ENCODE measurements at places on chromosomes 7 and 10.

- no peak for DNase-seq
These were observed 1454.8 kb upstream of the LRRTM3 start for GRCh38 chr10:65470986-65471385.

DNA sequence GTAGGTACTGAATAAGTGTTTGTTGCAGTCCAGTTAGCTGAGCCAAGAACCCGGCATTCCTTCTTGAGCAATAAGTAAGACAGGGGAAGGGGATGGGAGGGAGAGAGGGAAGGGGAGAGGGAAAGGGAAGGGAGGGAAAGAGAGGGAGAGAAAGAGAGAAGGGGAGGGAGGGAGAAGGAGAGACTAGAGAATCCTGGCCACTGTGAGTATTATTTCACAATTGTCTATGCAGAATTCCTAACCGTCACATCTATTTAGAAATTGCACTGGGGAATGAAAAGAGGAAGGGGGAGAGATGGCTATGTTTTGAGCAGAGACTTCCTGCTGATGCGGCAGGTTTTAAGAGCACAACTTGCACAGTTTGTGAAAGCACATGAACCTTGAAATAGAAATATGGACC, 251.4 kb upstream of the ZMIZ1 start:
- DNase-seq = no peak

- no peak for DNase-seq
These were observed 180.3 kb upstream of the HDAC9 start for GRCh38 chr7:18315241-18315640.

DNA sequence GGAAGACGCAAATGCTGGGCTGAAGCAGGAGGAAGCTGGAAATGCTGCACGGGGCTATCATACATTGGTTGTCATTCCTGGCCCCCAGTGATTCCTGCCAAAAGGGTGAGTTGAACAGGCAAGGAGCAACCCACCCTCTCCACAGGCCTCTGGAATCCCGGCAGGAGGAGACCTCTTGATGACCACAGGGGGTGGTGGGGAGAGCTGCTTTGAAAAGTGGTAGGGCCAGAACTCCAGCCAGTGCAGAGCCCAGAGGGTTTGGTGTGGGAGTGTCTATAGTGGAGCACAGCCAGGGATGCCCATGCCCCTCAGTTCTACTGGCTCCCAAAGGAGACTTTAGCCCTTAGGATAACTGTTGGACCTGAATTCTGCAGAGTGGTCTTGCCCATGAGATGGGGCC, 89.2 kb downstream of the SAMD9 start:
- no peak for DNase-seq

GRCh38 chr7:50591480-50592438, 26.6 kb upstream of the DDC start:
- no peak for DNase-seq

DNA sequence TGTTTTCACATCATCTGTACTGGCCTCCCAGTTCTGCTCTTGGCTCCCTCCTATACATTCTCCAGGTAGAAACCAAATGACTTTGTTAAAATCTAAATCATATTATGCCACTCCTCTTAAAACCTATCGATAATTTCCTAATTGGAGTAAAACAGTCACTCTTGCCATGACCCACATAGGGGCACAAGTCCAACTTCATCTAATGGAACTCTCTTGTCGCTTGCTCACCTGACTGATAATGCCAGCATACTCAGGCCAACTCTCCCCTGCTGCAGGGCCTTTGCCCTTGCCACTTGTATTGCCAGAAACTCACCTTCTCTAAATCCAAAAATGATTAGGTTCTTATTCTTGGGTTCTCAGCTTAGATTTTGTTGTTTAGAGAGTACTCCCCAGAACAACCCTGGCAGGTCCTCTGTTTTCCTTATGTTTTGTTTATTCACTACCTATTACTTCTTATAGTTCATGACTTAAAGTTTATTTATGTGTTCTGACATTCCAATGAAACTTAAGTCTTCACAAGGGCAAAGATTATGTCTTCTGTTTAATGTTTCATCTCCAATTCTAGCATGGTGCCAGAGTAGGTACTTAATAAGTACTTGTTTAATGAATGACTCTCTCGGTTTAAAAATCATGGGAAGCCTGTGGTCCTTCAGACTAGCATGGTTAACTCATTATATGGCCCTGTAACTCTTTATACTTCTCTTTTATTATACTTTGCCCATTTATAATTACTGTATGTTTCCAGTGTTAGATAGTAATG, 345.9 kb upstream of the SMIM30 start:
- no peak for DNase-seq

- DNase-seq = no peak
These were observed 31.1 kb upstream of the LYZL1 start for GRCh38 chr10:29257784-29258135.

GRCh38 chr7:150997075-150997511, 6.3 kb downstream of the NOS3 start:
- DNase-seq = no peak

DNA sequence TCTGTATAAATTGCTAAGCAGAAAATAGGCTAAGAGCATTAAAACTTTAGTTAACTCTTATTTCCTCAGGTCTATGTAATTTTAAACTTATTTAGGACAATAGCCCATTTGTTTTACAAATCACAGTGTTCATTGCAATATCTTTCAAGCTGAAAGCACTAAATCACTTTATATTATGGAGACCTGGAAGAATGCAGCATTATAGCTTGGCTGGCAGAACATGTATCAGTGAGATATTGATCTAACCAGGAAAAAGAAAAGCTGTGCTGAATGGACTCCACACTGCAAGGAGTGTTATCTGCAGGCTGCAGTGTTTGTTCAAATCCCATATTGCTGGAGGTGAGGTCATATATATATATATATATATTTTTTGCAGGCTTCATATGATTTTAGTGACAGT, 517.5 kb downstream of the NRG3 start:
- no peak for DNase-seq

- DNase-seq = peak; percentile 68
These were observed 224.3 kb upstream of the IGFBP3 start for GRCh38 chr7:46145412-46145811.

DNA sequence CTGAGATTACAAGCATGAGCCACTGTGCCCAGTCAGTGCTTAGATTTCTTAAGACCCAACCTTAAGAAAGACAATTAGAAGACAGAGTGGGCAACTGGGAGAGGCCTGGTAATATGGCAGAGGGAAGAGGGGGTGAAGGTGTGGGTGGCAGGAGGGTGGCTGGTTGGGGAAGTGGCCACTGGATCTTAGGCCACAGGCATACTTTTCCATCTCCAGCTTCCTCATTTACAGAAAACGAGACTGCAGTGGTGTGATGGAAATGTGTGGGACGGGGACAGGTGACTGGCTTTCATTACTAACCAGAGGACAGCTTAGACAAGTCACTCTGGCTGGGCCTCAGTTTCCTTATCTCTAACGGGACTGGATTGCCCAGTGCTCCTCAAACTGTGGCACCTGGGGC, 1.0 kb upstream of the FFAR4 start:
- DNase-seq = no peak

GRCh38 chr7:116988363-116988989, 35.2 kb downstream of the ST7 start:
- no peak for DNase-seq

GRCh38 chr7:138720286-138720685, 19.1 kb upstream of the SVOPL start:
- DNase-seq = no peak

GRCh38 chr10:63563623-63564022, 42.4 kb downstream of the REEP3 start:
- no peak for DNase-seq

DNA sequence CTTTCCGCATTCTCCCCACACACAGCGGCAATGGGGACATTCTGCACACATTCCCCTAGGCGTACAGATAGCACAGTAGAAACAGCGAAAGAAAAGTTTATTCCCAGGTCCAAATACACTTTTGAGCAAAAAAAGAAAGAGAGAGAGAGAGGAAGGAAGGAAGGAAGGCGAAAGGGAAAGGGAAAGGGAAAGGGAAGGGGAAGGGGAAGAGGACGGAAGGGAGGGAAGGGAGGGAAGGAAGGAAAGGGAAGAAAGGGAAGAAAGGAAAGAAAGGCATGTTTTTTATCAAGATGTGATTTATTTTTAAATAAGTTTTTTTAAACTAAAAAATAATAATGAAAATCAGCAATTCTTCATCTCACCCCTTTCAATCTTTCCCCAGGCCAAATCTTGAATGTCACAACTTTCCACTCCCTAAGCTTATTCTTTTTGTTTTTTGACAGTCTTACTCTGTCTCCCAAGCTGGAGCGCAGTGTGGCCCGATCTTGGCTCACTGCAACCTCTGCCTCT, 281.7 kb downstream of the SKIDA1 start:
- DNase-seq = no peak

GRCh38 chr7:156642306-156643045, 1.9 kb downstream of the RNF32 start:
- DNase-seq = no peak

- no peak for DNase-seq
These were observed 17.1 kb downstream of the GRID1 start for GRCh38 chr10:86349474-86349873.

DNA sequence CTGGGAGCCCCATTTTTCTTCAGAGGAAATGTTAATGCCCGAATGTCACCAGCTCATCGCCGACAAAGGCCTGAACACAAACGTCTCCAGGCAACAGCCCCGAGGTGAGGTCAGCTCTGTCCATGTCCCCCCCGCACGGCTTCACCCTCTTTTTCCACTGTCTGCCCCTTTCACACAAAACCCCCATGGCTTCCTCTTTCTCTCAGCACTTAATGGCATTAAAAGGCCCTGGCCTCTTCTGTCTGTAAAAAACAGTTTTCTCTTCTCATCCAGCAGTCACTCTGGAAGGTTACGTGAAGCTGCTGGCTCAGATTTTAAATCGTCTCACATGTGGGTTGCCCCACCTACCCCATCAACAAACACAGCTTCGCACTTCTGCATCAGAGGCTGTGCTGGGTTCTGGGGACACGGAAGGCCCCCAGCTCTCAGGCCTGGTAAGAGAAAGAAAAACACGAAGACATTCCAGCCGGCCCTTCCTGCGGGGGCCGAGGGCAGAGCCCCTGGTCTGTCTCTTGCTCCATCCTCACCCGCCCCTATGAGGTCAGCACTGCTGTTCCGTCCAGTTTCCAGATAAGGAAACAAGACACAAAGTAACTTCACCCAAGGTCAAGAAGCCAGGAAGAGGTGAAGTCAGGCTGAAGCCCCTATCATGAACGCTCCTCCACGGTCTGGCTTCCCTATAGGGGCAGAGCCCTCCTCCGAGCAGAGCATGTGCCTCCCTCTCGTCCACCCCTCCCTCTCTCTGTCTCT, 91.1 kb upstream of the PDGFA start:
- DNase-seq = peak; percentile 83

- no peak for DNase-seq
These were observed 568 bp downstream of the PRSS2 start for GRCh38 chr7:142771353-142771723.

DNA sequence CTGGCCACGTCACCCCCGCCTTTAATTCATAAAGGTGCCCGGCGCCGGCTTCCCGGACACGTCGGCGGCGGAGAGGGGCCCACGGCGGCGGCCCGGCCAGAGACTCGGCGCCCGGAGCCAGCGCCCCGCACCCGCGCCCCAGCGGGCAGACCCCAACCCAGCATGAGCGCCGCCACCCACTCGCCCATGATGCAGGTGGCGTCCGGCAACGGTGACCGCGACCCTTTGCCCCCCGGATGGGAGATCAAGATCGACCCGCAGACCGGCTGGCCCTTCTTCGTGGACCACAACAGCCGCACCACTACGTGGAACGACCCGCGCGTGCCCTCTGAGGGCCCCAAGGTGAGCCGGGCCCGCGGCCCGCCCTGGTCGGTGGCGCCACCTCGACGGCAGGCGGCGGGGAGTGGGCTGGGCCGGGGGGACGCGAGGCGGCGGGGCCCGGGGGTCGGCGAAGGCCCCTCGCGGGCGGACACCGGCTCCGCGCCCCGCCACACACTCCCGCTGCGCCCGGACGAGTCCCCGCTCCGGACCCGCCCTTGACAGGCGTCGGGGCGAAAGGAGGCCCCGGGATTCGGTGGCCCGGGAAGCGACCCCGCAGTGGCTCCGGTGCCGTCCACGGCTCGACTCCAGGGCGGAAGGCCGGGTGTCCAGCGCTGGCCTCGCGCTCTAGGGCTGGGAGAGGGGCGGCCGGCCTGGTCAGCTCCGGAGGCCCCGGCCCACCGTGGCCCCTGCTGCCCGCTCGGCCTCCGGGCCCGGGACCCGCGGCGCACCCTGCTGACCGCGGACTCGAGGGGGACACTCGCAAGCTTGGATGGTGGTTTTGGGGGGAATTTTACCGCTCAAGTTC, 557 bp downstream of the BAG3 start:
- DNase-seq = no peak

DNA sequence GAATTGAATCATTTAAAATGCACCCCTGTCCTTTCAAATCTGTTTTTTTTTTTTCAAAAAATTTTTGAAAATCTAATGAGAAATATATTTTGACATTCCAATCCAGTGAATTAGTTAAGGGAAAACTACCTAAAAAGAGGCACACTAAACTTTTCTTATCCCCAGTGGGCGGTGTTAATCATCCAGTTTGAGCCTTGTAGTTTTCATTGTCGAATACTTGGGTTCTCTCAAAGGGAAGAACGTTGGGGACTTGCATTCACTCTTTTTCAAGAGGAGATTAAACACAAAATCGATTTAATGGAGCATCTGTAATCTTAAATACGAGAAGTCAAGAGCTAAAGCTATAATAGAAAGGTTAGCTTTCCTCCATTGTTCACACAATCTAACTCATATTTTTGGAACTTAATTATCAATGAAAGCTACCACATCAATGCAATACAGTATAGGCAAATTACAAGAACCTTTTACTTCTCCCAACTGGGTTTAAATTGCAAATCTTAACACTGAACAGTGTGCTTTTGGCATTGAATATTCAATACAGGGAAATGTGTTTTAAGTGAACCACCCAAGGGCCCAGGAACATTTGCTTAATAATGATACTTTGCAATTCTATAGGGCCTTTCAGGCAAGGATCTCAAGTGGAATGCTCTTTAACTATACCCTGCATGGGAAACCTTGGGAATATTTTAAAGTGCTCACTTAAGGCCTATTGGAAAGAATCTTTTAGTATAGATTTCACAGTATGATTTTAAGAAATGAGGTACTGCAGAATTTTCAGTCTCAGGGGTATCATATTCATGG, 13.1 kb upstream of the SP8 start:
- DNase-seq = no peak

Data from hepatic stellate cell (primary cell).